ENCODE measurements at places on chromosomes 5 and 9.
A peak's percentile ranks its signal among the peaks of the same experiment; 100 is the strongest.

DNA sequence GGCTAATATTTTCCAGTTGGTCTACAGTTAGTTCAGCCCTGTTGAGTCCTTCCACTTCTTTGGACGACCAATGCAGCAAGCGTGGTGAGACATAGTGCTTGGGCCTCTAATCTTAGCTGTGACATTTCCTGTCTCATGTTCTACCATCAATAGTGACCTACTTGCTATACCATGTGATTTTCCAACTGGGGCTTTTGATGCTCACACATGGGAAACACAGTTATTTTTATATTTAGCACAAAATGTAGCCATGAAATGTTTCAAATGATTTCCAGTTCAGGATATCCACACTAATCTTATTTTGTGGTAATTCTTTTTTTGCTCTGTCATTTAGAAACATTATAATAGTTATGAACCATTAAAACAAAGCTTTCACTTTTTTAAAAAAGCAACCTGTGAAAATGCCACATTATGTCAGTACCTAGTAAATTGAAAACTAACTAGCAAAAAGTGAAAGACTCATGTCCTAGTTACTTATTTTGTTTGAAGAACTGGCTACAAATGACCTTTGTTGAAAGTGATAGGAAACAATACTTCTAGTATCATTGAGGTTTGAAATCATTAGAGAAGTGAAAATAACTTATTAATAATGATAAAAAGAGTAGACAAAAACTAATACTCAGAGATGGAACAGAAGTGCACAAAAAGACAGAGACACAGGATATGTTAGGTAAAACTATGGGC, 18.3 kb downstream of the MARCHF3 start:
- no peak for DNase-seq

- no peak for DNase-seq
Observed at GRCh38 chr5:113205807-113206206, 229.0 kb downstream of the TSSK1B start.

DNA sequence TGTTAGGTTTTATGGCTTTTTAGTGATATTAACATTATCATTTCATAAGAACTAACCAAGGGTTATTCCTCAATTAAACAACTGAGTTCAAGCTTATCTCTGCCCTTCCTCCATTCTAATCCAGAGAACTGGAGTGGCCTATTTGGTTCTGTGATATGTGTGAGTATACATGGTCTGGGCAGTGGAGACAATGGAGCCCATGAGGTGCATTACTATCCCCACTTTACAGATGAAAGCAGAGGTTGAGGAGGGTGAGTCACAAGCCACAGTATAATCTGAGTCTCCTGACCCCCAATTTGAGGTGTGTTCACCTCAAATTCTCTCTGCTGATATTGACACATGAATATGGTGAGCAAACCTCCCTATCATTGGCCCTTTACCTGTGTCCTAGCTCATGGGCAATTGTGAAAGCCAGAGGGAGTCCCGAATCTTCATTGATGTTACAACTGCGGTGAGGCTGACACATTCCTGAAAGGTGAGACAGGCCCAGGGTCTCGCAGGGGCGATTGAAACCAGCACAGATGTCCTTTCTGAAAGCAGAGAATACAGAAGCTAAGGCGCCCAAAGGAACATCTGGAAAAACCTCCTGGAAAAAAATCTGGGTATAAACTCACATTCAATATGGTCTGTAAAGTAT, 217.2 kb downstream of the TARS1 start:
- DNase-seq = no peak

- no peak for DNase-seq
Observed at GRCh38 chr5:66312266-66312665, 168.2 kb downstream of the SREK1 start.

- DNase-seq = peak; percentile 11
Observed at GRCh38 chr5:180424094-180424493, 70.1 kb upstream of the CNOT6 start.

GRCh38 chr5:168898247-168898911, 319.2 kb upstream of the PANK3 start:
- DNase-seq = peak; percentile 82

- no peak for DNase-seq
Observed at GRCh38 chr9:4508907-4509589, 18.8 kb downstream of the SLC1A1 start.

GRCh38 chr9:76863832-76864231, 42.1 kb downstream of the PRUNE2 start:
- DNase-seq = no peak

GRCh38 chr5:34563931-34564709, 92.0 kb upstream of the RAI14 start:
- no peak for DNase-seq

DNA sequence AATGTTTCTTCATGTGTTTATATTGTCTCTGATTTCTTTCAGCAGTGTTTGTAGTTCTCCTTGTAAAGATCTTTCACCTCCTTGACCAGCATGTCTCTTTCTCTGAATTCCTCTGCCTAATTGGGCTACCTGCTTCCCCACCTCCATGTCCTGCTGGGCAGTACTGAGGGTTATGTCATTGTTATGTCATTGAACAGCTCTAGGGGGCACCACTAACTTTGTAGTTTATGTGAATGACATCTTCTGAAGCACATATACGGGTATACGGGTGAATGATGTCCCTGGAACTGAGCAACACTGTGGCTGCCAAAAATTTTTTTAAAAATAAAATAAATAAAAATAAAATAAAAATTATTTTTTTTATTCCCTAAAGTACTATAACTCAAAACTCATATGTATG, 16.9 kb upstream of the SNCAIP start:
- no peak for DNase-seq

DNA sequence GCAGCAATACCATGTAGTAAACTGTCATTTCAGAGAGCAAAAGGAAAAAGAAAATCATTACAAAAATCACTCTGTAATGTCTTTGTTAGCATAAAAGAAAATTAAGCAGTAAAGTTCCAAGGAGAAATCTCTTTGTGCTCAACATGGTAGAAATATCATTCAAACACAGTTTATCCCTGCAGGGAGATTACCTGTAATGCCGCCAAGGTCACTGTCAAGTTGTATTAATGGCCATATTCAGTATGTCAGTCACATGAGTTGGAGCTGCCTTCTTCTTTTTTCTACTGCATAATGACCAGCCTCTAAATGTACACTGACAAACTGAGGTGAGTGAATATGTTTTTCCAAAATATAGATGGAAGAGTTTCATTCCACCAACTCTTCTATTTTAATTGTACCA, 36.5 kb downstream of the MEF2C start:
- no peak for DNase-seq

- no peak for DNase-seq
Observed at GRCh38 chr9:121369595-121370265, at the start of gene STOM. STOM (minus strand) TSS chr9:121370250; CDS start chr9:121370187, 63 bp downstream.

DNA sequence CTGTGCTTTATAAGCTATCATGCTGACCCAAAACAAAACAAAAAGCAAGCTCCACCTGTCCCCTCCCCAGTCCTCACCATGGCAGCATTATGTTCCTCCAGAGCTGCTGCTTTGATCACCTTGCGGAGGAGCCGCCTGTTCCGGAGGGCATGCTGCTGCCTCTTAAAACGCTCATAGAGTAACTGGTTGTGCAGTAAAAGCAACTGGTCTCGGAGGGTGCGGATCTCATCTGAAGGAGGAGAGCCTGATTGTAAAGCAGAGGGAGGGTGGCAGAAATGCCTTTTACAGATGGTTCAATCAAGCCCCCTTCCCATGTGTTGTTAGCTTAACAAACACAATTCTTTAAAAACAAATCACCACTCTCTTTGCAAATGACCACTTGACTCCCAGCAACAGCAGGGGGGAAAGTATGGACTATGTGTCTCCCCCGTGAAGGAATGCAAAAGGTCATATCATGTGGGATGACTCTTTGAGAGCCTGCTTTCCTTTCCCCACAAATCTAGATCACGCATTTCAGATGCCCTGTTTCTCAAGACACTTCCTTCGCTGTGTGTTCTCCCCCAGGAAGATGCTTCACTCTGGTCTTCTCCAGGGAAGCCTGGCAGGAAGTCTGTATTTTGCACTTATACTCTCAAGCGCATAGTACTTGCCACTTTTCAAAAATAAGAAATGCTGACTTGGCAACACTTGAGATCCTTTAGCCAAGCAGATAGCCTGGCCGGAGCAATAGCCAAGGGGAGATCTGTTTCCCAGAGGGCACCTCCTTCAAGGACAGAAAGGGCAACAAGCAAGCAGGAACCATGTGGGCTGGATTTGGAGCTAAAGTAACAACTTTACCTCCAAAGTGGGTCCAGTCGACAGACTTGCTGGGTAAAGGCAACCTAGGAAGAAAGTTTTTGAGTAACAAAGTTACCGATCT, 25.1 kb downstream of the SPACA9 start:
- no peak for DNase-seq

- no peak for DNase-seq
Observed at GRCh38 chr5:138659121-138659520, 83.9 kb upstream of the HSPA9 start.

Measured in NCI-H2171 treated with DMSO at 0.1 percent for 48 hours (cell line).